ENCODE measurements at places on chromosomes 5 and 9. TPM values are rescaled to one million over a fixed set of nuclear protein-coding genes. Genes with fewer than 3 reads are reported as not detected.

Gene RNF208
- total RNA-seq, result 0.39 TPM

Gene NR6A1
- total RNA-seq, result 0.26 TPM

Gene RASGEF1C
- not detected for total RNA-seq

Gene FOXD4L6
- not detected for total RNA-seq

Gene RPL12
- 1,457 TPM for total RNA-seq

Gene FOXD4L5
- not detected for total RNA-seq

Gene SLC34A3
- total RNA-seq, result not detected

Gene IFNB1
- not detected for total RNA-seq

Measured in articular chondrocyte of knee joint (primary cell).